ENCODE measurements at places on chromosomes 1 and 21.

DNA sequence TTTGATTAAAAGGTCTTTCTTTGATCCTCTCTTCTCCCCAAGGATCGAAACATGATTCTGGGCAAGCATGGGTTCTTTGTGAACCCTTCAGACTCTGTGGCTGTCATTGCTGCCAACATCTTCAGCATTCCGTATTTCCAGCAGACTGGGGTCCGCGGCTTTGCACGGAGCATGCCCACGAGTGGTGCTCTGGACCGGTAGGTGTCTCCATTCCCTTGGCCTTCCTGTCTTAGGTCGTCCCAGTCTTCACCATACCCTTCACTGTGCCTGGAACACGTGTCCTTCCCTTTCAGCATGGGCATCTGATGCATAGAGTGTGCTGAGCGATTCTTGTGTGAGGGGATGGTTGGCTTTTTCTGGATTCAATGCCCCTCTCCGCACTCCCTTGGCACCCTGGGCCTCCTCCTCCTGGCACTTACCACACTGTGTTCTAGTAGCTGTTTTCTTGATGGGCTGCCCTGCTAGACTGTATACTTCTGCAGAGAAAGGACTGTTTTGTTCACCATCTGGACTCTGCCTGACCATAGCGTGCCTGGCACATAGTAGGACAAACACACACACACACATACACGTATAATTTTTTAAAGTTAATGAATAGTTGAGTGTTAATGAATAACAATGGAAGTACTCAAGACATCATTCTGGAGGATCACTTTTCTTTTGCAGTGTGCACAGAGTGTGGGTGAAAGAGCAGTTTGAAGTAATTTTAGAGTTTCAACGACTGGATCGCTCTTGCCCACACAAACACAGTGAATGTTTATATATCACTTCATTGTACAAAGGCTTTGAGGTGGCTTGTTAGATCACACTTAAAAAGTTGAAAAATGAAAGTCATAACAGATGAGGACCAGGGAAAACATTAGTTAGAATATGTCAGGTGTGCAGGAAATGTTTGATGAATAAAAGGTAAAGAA, 43.2 kb downstream of the PGM1 start:
- DNase-seq = no peak

GRCh38 chr21:37045556-37045955, 27.3 kb downstream of the PIGP start:
- no peak for DNase-seq

DNA sequence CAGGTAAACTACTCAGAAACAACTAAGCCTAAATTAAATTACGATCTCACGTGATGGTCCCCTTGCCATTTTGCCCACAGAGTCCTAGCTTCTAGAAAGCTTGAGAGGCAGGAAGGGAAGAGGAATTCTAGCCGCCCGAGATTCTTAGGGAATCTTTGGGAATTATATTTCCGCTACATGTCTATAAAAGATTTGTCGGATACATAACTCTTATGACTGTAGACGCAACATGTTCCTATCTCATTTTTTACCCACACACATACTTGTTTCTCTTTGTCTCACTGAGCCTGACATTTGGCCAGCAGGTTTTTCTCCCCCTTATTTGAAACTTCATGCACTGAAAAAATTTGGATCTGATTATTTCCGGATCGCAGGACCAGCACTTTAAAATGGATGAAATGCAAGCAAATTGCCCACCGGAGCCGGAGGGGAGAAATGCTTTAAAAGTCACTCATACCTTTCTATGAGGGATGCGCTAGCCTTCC, 5.5 kb downstream of the GLIS1 start:
- no peak for DNase-seq

GRCh38 chr21:45867671-45868081, 113.9 kb upstream of the COL6A1 start:
- DNase-seq = no peak

DNA sequence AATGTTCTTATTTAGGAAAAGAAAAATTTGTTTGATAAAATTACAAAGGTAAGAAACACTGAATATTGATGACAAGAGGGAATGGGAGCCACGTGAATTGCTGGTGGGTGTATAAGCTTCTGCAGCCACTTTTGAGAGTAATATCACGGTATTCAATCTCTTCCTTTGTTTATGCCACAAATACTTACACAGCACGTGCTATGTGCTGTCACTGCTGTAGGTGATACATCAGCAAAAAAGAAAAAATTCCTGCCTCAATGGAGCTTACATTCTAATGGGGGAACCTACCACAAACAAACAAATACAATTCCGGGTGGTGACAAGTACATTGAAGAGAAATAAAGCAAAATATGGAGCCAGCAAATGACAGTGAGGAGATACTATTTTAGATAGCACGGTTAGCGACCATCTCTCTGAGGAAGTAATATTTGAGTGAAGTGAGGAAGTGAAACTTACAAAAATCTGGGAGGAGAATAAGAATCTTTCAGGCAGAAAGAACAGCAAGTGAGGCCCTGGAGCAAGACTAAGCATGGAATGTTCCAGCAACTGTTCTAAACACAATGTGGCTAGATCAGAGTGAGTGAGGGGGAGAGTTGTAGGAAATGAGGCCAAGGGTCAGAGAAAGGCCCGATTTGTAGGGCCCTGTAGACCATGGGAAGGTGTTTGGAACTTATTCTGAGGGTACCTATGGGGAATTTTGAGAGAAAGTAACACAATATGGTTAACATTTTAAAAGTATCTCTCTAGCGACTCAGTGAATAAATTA, 2.6 kb upstream of the FCRLB start:
- DNase-seq = no peak

DNA sequence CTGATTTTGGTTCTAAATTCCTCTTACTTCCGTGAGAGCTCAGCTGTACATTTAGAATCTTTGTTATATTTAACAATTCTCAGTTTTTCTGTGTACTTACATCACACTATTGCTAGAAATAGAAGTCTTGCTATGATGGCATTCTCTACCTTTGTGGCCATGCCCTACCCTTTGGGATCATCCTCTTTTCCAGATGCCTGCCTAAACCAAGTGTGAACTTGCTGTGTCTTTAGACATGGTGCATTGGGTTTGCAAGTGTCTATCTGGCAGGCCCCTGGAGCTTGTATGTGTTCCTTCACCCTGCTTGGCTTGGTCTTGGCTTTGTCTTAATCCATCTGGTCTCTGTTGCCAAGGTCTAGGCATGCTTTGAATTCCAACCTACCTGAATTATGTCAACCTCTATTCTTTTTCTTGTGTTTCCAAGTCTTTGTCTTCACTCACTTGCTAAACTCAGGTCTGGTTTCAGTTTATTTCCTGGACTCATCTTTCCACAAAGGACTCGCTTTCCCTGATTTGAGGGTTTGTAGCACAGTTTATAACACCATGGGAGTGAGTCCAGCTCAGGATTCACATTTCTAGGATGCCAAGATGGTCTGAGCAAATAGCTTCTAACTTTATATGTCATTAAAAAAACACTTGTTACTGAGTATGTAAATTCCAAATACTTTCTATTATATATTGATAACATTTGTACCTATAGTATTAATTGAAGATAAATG, 20.6 kb upstream of the APOBEC4 start:
- no peak for DNase-seq

- DNase-seq = no peak
Observed at GRCh38 chr1:11044086-11044848, 2.8 kb downstream of the MASP2 start.

DNA sequence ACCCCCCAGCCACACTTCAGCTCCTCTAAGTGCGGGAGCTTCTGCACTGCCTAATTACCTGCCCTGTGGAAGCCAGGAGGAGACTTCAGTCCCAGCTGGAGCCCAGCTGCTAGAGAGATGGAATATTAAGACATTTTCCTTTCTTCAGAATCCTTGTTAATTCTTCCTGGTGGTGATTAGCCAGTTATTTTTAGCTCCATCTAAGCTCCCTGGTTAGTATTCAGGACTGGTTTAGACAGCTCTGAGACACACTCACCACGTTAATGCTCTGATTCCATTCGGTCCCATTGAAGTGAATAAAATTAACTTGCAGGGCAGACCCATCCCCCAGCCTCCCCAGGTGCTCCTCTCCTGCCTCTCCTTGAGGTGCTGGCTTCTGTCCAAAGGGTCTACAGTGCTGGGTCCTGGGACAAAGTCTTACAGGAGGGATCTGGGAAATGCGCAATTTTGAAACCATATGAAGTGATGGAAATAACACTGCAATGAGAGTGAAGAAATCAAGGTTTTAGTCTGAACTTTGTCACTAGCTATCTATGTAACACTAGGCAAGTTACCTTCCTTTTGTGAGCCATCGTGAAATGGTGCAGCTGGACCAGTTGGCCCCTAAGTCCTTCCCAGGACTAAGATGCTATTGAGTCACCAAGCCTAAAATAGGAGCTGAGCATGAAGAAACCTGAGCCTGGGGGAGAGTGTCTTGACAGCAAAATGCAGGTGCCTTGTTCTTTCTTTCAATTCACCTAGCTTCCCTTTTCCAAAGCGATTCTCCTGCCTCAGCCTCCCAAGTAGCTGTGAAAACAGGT, 117.4 kb upstream of the ATP1A1 start:
- no peak for DNase-seq

DNA sequence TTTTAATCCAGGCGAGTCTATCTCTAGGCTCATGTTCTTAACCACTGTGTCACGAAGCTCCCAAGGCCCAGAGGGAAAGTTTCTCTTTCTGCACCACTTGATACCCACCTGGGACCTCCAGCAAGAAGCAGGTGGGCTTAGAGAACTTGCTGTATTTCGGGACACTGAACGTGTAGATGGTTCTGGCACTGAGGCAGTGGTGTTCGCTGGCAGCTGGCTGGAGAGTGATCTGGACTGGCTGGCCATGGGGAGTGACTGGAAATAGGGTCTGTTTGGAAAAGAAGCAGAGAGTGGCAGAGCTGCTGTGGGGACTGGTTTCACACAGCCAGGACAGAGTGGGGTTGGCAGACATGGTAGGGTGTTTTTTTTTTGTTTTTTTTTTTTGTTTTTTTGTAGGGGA, 16.4 kb upstream of the IL22RA1 start:
- no peak for DNase-seq

- DNase-seq = no peak
Observed at GRCh38 chr1:90295534-90295933, 300.6 kb downstream of the ZNF326 start.

GRCh38 chr1:154741327-154741726, 128.8 kb downstream of the KCNN3 start:
- DNase-seq = no peak
